RWPE1 (cell line): ENCODE measurements at places on chromosomes 4 and X.
A peak's percentile ranks its signal among the peaks of the same experiment; 100 is the strongest.

- no peak for DNase-seq
Measured at GRCh38 chr4:185800266-185800945, 11.6 kb downstream of the SORBS2 start.

GRCh38 chr4:19850909-19851308, 400.8 kb upstream of the SLIT2 start:
- DNase-seq = peak; percentile 64

DNA sequence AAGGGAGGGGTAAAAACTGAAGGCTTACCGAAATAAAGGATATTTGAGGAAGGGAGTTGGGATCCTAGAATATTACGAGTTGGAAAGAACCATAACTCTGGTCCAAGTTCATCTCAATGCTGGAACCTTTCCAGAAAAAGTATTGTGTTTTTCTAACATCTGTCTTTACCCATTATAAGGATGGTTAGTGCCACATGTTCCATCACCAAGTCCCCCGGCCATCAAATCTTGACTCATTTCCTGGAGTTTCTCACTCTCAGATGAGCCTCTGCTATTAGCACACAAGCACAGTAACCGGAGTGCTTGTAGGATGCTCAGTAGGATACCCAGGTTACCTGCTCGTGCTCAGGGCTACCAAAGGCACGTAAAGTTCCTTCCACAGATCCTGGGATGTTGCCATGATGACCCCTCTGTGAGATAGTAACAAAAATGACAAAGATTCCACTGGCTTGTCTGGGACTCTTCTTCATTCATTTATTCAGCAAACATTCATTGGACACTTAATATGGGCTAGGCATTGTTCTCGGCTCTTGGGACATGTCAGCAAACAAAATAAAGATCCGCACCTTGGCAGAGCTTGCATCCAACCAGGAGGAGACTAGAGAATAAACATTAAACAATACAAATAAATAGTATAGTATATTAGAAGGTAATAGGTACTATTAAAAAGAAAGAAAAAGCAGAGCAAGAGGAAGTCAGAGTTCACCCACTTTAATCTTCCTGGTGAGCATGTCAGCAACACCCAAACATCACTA, 36.3 kb downstream of the PKD2 start:
- no peak for DNase-seq

- no peak for DNase-seq
Measured at GRCh38 chr4:17762726-17763125, 18.7 kb downstream of the FAM184B start.

GRCh38 chrX:10280071-10280470, 123.3 kb downstream of the CLCN4 start:
- DNase-seq = no peak

DNA sequence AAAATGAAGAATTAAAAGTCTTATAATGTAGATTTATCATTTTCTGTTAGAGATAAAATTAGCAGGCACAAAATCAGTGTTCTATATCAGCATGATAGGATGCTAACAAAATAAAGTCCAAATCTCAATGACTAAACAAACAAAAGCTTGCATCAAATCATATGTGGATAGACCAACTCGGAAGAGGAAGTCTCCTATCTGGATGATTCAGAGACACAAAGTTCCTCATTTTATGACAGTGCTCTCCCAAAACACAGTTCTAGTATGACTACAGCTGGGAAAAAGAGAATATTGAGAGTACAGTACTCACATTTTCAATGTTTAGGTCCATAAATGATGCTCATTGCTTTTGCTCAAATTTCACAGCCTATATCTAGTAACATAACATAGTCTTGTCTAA, 376.1 kb upstream of the CTSO start:
- DNase-seq = no peak

- DNase-seq = no peak
Measured at GRCh38 chrX:154068560-154068959, 29.0 kb downstream of the MECP2 start.

DNA sequence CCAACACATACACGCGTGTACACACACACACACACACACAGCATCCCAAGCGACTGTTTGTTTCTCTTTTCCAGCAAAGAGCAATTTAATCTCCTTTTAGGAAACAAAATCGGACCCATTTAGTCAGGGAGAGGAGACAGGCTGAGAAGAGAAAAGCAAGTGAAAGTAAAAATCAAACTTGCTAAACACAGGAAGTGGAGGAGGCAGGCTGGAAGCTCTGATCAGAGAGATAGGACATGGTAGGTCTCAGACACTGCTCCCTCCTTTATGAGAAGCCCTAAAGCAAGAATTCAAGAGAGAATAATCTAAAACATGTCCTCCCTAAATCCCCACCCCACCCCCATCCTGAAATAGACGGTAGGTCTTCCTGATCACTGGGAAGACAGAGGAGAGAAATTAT, 62.3 kb downstream of the GPC3 start:
- DNase-seq = no peak

- no peak for DNase-seq
Measured at GRCh38 chr4:62377245-62377644, 1177.1 kb downstream of the ADGRL3 start.

- peak; percentile 86 for DNase-seq
Measured at GRCh38 chr4:141636082-141636770, at the start of gene IL15. IL15 (plus strand) TSS chr4:141636583; CDS start chr4:141719465, 82,882 bp downstream.

- no peak for DNase-seq
Measured at GRCh38 chr4:16250661-16251365, 24.5 kb upstream of the TAPT1 start.

DNA sequence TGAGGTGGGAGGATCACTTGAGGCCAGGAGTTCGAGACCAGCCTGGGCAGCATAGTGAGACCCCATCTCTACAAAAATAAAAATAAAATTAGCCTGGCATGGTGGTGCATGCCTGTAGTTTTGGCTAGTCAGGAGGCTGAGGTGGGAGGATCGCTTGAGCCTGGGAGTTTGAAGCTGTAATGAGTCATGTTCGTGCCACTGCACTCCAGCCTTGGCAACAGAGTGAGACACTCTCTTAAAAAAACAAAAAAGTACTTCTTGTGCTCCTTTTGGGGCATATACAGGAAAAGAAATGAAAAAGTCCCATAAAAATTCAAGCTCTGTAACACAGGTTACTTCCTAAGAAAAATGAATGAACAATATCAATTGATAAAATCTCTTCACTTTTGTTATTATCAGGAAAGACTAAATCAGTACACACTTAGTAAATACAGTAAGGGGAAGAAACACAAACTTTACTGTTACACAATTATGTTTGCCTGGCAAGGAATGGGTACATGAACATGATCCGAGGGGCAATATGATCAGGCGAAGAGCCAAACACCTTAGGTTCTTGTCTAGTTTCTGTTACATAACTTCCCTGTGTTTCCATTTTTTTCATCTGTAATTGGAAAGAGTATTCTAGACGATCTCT, 46.9 kb downstream of the CCDC158 start:
- no peak for DNase-seq

GRCh38 chr4:101345596-101346350, 1.6 kb downstream of the PPP3CA start:
- DNase-seq = peak; percentile 41

DNA sequence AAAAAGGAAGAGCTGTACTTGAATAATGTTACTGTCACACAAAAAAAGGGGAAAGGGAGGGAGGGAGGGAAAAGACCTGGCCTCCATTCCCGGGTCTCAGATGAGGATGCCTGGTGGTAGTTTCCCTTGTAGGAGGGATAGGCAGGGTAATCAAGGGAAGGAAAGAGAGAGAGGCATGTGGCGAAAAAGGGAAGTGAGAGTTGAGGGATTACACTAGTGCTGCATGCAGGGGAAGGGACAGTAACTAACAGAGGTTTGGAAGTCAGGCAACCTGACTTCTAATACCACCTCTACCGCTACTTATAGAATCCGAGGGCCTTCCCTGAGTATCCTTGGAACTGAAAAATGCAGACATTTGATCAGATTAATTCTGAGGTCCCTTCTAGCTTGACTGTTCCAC, 821.7 kb upstream of the FTHL17 start:
- DNase-seq = no peak

DNA sequence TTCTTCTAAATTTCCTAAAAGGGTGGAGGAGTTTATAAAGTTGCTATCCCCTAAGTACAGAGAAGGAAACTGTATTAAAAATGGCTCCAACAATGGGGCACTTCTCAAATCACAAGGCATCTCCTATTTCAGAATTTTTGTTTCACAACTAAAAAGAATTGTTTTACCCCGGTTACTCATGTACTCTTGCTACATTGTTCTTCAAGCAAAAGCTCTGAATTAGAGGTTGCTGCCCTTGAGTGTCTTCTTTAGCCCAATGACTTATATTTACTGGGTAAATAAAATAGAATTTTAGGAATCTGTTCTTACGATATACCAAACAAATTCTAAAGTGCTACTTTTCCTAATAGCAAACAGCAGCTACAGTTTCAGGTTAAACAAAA, 67.5 kb downstream of the PPEF2 start:
- no peak for DNase-seq

DNA sequence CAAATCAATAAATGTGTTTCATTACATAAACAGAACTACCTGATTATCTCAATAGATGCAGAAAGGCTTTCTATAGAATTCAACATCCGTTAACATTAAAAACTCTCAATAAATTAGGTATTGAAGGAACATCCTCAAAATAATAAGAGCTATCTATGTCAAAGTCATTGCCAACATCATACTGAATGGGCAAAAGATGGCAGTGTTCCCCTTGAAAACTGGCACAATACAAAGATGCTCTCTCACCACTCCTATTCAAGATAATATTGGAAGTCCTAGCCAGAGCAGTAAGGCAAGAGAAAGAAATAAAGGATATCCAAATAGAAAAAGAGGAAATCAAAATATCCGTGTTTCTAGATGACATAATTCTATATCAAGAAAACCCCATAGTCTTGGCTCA, 466.4 kb downstream of the MAGEE1 start:
- no peak for DNase-seq
